ENCODE measurements at places on chromosomes 13 and 19.
A peak's percentile ranks its signal among the peaks of the same experiment; 100 is the strongest.

GRCh38 chr13:92572190-92572589, 654.4 kb upstream of the GPC6 start:
- H3K27ac ChIP-seq = no peak overlapping the region
- no peak overlapping the region for H3K4me3 ChIP-seq
- H3K4me1 ChIP-seq = no peaks in the 10 kb centered on the region
- H3K27me3 ChIP-seq = no peaks in the 10 kb centered on the region
- H3K36me3 ChIP-seq = no peaks in the 10 kb centered on the region
- DNase-seq = no peak

DNA sequence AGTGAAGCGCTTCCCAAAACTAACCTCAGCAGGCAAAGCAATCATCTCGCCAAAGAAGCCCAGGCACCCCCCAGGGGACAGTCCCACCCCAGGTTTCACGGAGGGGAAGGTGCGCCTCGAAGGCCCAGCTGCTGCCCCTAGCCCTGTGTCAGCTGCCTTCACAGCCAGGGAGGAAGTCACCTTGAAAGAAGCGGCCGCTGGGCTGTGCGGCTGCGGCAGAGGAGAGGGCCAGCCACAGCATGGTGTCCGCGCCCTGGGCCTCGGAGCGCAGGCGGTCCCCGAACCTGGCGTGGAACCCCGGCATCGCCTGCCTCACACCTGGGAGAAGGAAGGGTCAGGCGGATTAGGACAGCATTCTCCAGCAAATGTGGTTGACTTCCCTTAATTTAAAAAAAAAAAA, 35.0 kb downstream of the DHRS12 start:
- peaks cover 17% of the 10 kb centered on the region for H3K4me1 ChIP-seq
- H3K27me3 ChIP-seq = no peaks in the 10 kb centered on the region
- H3K27ac ChIP-seq = no peak overlapping the region
- peaks cover 28% of the 10 kb centered on the region for H3K36me3 ChIP-seq

- no peaks in the 10 kb centered on the region for H3K27me3 ChIP-seq
- H3K4me3 ChIP-seq = peak overlapping the region; percentile 73
- peaks cover 4% of the 10 kb centered on the region for H3K36me3 ChIP-seq
These were observed 880 bp upstream of the TMEM160 start for GRCh38 chr19:47049307-47049700.

GRCh38 chr19:19475849-19476828, 39.2 kb downstream of the TSSK6 start:
- DNase-seq = no peak
- H3K27ac ChIP-seq = no peak overlapping the region
- H3K27me3 ChIP-seq = no peaks in the 10 kb centered on the region
- peaks cover 32% of the 10 kb centered on the region for H3K36me3 ChIP-seq
- H3K4me1 ChIP-seq = no peaks in the 10 kb centered on the region
